Skeletal muscle cell (primary cell): ENCODE measurements at places on chromosomes 5 and 9.

- DNase-seq: no peak
Observed at GRCh38 chr9:126480813-126481212, 132.9 kb upstream of the LMX1B start.

GRCh38 chr9:130579738-130580463 lies 524 bp downstream of the FUBP3 start:
- no peak for DNase-seq

GRCh38 chr5:150284311-150284710 lies 5.3 kb downstream of the CAMK2A start:
- no peak for DNase-seq

- no peak for DNase-seq
Observed at GRCh38 chr9:18472435-18472834, 1.5 kb upstream of the ADAMTSL1 start.

- peak; percentile 20 for DNase-seq
Observed at GRCh38 chr9:23123048-23123632, 676.5 kb downstream of the DMRTA1 start.

DNA sequence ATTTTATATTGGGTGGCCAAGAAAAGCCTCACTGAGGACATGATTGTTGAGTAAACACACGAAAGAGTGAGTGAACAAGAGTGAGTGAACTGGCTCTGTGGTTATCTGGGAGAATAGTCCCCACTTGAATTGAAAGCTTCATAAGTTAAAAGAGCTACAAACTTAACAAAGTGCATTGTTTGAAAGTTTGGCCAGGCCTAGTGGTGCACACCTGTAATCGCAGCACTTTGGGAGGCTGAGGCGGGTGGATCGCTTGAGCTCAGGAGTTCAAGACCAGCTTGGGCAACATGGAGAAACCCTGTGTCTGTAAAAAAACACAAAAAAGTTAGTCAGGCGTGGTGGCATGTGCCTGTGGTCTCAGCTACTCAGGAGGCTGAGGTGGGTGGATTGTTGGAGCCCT lies 26.9 kb downstream of the SMC2 start:
- DNase-seq: no peak

- DNase-seq: no peak
Observed at GRCh38 chr9:131755541-131756198, 15.8 kb upstream of the RAPGEF1 start.

DNA sequence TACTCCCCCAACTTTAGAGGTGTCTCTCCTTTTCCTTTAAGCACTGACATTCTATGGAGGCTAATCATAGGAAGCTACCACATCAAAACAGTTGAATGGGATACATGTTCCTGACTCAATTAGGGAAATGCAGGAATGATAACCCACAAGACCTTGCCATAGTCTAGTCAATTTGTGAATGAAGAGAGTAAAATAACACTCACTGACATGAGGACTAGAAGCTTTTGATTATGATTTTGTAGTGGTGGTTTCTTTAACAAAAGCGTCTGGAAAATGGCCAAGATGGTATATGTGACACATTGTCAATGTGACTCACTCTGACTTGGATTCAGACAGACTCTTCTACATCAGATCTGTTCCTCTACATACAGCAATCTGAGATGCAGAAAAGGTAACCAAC lies 13.7 kb upstream of the PRELID2 start:
- no peak for DNase-seq

DNA sequence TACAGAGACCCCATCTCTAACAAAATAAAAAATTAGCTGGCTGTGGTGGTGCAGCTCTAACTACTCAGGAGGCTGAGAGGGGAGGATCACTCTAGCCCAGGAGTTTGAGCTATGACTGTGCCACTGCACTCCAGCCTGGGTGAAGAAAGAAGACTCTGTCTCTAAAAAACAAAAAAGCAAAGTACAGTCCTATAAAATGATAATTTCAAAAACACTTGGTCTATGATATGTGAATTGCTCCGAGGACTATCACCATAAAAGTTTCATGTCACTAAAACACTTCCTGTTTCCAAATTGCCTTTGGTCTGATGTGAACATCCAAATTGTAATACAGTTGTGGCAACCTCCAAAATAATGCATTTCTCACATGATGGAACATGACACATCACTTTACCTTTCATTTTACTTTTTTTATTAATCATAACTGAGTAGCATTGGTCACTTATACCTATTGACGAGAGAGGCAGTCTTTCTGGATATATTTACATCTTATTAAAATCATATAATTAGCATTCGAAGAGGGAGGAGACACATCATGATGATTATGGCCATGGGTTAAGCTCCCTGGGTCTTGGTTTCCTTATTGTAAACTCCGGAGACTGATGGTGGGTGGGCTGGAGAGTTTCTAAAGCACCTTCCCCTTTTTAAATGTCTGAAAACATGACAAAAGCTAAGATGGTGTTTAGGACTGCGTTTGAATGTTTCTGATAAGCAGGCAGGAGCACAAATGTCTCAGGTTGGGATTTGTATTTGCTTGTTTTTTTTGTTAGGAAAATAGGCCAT lies 25.8 kb upstream of the CD180 start:
- no peak for DNase-seq

DNA sequence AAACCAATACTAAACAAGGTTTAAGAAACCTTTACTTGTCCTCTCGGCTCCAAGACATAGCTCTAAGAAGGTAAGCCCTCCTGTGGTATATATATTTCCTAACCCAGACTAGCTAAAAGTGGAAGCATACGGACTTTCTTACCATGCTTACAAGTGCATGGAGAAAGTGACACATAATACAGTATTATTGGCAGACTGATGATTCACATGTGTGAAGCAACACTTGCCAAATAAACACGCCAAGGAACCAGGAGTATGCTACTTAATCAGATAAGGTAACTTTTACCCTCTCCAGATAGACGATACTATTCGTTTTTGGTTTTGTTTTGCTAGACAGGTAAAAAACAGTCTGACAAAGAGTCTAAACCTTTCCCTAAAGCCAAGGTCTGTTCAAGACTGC lies 264.1 kb downstream of the MLLT3 start:
- DNase-seq: no peak

GRCh38 chr9:91546574-91546973 lies 122.9 kb upstream of the NFIL3 start:
- no peak for DNase-seq

DNA sequence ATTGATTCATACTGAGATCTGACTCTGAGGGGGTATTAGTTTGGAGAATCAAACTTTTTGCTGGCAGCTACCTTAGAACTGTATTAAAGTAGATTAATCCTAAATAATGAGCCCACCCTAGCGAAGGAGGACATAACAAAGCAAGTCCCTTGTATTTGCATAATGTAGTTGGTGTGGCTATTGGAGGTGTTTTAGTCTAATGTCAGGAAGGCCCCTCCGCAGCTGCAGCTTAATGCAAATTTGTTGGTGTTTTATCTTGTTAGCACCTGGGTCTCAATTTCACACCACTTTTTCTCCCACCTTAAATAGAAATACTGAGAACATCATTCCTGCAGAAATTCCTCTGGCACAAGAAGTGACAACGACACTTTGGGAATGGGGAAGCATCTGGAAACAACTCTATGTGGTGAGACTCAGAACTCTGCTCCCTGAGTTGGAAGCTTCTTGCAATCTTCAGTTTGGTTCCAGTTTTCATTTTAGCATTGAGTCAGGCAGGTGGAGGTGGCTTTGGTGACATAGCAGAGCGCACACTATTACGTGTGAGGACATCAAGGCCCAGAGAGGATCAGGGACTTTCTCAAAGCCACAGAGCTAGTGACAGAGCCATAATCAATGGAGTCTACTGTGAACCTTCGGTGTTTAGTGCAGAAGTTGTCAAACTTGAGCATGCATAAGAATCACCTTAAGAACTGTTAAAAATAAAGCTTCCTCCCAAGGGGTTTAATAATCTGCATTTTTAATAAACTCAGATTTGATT lies 33.9 kb downstream of the DOCK2 start:
- no peak for DNase-seq

DNA sequence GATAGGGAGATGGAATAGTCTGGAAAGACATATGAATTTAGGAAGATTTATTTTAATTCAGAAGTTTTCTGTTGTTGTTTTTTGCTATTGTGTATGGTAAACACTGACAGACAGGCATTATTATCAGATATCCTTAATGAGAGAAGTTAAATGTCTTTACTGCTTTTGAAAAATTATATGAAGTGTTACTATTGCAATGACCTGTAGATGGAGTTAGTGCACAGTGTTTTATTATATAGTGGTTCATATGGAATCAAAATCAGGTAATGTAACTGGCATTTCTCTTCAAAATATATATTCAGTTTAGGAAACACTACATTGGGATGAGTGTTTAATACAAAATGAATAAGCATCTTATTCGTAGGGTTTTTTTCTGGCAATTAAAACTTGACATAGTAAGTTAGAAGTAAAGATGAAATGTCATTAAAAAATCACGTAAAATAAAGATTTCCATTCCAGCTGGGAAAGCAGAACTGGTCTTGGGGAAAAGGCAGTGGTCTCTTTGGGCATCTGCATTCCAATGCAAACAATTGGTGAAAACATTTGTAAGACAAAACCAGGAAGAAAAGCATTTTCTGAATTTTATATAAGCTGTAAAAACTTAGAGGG lies 3.9 kb downstream of the GABRA1 start:
- no peak for DNase-seq

- no peak for DNase-seq
Observed at GRCh38 chr5:90294604-90295003, 115.0 kb downstream of the CETN3 start.
